Inflammatory macrophage (primary cell): ENCODE measurements at places on chromosomes 2 and 18.

DNA sequence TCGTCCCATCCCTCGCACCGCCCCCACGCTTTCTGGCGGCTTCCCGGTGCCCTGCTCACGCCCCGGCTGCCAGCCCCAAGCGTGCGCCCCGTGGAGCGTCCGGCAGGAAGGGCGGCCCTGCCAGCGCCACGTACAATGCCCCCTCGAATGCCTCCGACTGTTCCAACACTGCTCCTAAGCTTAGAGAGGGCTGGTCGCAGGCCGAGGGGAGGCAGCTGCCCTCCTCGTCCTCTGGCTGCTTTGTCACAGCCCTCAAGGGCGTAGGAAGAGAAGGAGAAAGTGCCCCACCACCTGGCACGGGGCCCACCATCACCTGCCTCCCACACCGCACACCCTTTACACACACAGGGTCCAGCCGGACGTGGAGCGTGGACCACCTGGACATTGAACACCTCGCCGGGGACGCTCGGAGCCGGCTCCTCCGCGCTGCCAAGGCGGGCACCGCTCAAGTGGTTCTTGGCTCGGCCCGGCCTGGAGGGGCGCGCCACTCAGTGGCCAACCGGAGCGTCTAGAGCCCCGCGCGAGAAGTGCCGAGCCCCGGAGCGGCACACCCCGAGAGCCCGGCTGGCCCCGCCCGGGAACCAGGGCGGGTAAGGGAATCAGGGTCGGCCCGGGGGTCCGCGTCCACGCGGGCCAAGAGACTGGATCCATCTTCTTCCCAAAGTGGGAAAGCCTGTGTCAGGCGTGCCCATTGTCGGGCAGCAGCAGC, 830 bp downstream of the DNER start:
- no peak for DNase-seq

- no peak for DNase-seq
These were observed at the start of gene PRKCE for GRCh38 chr2:45651415-45652089. PRKCE (plus strand) TSS chr2:45651675.

GRCh38 chr18:79988071-79988450, 302 bp downstream of the TXNL4A start:
- peak; percentile 51 for DNase-seq

- no peak for DNase-seq
These were observed 1410.3 kb upstream of the LRRTM1 start for GRCh38 chr2:81714817-81715216.

DNA sequence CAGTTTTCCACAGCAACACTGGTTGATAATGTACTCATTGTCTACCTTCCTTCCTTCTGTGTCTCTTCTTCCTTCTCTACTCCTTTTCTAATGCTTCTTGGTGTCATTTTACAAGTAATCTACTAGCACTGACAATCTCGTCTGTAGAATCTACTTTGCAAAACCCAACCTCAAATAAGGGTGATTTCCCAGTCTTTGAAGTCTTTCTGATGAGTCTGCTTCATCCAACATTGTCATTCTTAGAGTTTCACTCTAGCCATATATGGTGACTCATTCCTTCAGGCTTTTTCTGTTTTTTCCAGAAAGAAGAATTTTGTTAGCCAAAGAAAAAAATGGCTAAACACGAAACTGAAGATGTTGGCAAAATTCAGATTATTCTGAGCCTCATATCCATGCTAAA, 288.7 kb downstream of the MBD2 start:
- no peak for DNase-seq

DNA sequence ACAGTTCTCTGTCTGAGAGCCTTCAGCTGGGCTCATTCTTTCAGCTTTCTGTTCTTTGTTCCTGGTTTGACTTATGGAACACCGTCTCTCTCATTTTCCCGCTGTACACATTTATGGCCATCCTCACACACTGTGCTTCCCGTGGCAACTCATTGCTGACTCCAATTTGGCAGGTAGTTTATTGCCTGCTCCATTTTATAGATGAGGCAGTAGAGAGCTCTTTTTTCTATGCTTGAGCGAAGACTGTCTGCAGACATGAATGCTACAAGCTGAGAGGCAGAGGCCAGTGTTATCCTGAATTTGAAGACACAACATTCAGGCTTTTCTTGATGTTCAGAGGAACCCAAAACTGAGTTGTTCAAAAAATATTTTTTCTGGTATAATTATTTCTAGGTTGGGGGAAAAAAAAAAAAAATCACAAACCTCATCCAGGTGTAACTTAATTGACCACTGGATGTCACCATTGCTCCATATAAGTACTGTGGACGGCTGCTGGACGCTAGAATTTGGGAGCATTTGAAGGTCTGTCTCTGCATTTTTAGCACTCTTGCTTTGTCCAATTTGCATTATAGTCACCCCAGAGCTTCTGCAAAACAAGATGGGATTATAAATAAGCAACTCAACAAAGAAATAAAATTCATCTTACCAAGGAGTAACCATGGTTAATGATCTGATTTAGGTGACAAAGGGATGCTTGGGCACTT, 83.5 kb downstream of the HRH4 start:
- no peak for DNase-seq
